Activated CD4-positive, alpha-beta T cell treated with anti-CD3 and anti-CD28 coated beads, Interleukin-2, amount 50 U/mL, for 4 hours (primary cell): ENCODE measurements at places on chromosomes 7 and 10.

DNA sequence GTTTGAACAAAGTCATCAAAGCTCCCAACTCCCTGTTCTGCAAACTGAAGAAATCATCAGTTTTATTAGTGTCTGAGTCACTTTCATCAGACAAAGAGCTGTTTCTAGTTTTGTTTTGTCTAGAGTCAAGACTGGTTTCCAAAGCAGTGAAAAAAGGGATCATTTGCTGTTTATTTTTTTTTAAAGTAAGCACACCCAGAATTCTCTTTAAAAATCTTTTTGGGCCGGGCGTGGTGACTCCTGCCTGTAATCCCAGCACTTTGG is 972.0 kb upstream of the CELF2 start:
- DNase-seq = no peak

DNA sequence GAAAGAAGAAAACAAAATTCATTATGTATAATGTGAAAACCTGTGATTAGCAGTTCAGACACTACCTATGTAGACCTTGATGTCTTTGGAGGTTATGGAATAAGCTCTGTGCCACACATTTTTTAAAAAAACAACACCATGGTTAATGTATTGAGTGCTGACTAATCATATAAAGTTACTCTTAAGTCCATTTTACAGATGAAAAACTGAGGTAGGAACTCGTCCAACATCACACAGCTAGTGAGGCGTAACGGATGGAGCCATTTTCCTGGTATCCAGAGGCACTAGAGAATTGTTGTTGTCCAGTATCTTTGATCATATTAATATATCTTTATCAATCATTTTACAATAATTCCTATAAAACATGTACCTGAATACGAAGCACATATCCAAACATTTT is 67.5 kb downstream of the MINDY3 start:
- no peak for DNase-seq

- no peak for DNase-seq
Measured at GRCh38 chr10:94083662-94084265, 90.0 kb downstream of the PLCE1 start.

DNA sequence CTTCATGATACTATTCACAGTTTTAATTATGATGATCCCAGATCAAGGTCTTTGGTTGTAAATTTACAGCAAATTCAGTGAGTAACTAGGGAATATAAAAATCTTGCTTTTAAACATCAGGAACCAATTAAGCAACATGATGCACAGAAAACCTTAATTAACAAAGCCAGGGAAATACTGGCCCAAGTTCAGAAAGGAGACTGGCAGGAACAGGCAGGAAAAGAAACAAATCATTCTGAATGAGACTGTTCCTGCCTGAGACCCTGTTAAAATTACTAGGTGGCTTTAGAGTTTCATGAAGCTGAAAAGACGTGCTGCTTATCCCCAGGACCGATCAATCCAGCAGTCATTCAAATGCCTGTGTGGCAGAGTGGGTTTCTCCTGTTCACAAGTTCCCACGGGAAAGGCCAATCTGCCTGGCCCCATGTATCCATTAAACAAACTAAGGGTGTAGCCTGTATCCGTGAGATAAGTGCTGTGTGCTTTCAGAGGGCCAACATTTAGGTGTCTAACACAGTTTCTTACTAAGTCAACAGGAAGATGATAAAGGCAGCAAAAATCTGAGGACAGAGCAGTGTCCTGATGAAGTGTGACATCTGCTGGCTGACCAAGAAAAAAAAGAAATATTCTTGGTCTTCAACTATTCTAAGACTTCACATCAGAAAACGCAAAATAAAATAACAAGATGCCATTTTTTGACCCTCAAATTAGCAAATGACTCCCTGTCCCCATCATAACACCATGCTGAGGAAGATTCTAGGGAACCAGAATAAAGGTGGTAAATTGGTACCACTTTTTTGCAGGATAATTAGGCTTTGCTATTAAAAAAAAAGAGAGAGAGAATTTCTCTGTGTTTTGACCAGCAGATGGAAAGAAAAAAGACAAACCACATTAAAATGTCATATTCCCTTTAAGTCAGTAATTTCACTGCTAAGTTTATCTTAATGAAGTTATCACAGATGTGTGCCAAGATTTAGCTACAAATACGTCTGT is 34.2 kb downstream of the PUS7 start:
- DNase-seq = no peak

- no peak for DNase-seq
Measured at GRCh38 chr10:86254526-86255174, 111.9 kb downstream of the GRID1 start.

- DNase-seq = no peak
Measured at GRCh38 chr10:61961278-61961677, 59.8 kb downstream of the ARID5B start.

- no peak for DNase-seq
Measured at GRCh38 chr10:114151486-114151885, 22.5 kb downstream of the CCDC186 start.

- DNase-seq = no peak
Measured at GRCh38 chr10:92880233-92880861, 32.0 kb downstream of the EXOC6 start.

DNA sequence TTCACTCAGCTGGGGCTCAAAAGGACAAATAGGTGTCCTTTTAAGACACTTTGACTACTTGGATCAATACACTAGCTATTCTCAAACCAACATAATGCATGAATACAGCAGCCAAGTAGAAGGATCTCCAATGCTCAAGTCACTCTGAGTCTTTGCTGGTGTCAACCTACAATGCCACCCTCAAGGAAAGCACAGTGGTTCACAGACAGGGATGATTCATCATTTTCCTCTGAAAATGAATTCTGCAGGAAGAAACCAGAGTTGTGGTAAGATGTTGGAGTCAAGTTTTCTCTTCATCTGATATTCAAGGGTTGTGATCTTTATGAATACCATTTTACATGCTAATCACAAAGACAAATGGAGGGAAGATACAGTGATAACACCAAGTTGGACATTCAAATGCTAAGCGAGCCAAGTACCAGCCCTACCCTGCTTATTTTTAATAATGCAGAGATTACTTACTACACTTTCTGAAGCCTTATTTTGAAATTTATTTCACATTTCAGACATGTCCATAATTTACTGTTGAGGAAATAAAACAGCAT is 143.1 kb upstream of the FGFR2 start:
- DNase-seq = no peak

- DNase-seq = no peak
Measured at GRCh38 chr10:99733366-99733765, 1.3 kb downstream of the CUTC start.

DNA sequence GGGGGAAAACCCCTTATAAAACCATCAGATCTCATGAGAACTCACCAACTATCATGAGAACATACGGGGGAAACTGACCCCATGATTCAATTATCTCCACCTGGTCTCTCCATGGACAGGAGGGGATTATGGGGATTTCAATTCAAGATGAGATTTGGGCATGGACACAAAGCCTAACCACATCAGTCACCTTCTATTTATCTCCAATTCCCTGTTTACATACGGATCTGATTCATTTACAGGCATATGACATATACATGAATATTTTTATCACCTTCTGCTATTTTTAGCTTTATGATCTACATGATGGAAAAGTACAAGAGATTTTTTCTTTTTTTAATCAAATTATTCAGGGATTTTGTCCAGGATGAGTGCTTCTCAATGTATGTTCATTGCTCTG is 944.5 kb downstream of the REEP3 start:
- no peak for DNase-seq

- no peak for DNase-seq
Measured at GRCh38 chr10:33055625-33056024, 97.6 kb upstream of the ITGB1 start.

- no peak for DNase-seq
Measured at GRCh38 chr10:132701846-132702190, 84.1 kb downstream of the NKX6-2 start.

- DNase-seq = no peak
Measured at GRCh38 chr10:27819781-27820531, 74.3 kb upstream of the MKX start.

- DNase-seq = no peak
Measured at GRCh38 chr7:137975221-137975620, 26.7 kb downstream of the CREB3L2 start.

DNA sequence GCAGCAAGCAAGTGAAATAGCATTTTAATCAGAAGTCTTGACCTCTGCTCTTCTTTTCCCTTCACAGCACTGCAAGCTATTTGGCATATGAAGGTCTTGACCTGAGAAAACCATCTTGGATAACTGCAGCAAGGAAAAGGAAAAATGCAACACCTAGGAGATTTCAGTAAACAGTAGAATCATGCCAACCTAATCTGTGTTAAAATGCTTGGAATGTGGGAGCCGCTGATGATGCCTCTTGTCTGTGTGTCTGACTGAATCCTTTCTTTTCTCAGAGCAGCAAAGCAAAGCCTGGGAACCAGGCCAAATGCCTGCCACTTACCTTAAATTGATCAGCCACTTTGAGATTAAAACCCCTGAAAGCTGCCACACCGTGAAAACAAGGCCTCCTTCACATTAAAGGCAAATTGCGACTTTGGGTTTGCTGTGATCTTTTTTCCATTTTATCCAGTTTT is 80.4 kb upstream of the CDK6 start:
- DNase-seq = no peak

DNA sequence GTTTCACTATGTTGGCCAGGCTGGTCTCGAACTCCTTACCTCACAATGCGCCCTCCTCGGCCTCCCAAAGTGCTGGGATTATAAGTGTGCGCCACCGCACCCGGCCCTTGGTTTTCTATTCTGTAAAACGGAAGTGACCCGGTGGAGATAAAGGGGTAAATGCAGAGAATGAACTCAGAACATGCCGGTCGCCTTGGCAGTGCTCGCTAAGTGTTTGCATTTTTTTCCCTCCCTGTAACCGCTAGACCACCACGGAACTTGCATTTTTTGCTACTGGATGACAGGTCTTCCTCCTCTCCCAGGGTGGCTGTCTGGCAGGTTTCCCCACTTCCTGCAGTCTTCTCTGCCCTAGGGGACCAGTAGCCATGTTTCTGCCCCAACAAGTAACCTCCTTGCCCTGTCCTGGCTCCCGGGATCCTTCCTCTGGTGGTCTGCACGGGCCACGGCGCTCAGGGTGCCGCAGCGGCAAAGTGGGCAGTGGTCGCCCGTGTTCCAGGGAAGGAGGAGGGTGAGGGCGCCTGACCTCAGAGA is 18.8 kb upstream of the GNA12 start:
- no peak for DNase-seq

DNA sequence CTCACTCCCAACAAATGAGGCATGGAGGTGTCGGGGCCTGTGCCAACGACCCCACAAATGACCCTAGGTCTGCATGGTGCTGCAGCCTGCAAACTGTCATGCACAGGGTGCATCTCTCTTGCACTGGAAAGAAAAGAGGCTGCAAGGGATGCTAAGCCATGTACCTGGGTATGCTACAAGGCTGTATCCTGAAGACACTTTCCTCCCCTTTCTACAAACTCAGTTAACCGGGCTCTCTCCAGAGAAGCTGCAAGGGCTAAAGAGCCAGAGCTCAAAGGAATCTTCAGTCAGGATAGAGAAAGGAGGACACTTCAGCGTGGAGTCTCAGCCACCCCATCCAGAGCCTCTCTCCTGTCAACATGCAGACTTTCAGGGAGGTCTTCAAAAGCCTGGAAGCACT is 449.0 kb downstream of the GRID1 start:
- DNase-seq = no peak

DNA sequence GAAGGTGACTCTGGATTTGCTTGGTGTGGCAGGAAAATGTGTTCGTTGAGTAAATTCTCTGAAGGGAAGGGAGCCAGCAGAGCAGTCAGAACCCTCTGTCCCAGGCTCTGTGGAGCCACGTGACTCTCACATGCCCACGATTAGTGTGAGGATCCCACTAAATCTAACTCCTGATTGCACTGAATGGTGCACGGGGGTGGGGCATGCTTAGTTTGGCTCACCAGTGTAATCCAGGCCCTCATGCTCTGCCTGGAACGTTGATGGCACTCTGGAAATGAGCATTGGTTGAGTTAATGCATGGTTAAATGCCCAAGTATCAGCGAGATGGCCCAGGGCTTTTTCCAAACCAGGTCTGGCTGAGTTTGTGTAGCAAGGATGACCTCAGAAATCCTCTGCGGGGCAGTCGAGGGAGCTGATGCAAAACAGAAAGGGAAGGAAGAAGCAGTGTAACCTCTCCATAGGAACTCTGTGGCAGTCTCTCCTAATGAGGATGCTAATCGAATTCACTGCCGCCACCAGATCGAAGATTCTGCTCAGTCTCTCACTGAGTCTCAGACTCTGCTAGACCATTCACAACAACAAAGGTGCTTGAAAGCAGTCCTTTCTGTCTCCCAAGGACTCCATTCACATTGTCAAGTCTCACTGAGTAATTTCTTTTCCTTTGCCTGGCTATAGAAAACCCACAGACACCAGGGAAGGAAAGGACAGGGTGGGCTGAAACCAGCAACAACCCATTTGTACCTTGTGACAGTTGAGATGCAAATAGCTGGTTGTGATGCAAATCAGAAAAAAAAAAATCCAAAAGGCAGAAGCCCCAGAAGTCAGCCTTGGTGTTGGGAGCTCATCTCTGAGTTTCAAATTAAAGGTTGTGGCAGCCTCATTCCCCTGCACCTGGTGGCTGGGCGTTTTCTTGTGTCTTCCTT is 98.1 kb downstream of the C10orf105 start:
- DNase-seq = no peak

DNA sequence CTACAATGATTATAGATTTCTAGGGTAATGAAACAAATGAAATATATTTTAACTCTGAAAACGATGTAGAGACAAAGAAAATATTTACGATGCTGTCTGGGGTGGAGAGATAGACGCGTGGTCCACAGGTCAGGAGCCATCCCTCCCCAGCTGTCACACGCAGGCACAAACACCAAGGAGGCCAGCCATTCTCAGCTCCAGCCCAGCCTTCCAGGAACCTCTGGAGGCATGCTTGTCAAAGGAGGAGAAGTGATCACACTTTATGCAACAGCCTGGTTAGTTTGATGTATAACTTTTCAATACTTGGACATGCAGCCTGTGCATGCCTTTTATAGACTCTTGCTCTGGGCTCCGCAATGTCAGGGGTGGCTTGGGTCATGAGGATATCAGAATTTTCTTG is 391.5 kb upstream of the MGMT start:
- DNase-seq = no peak

GRCh38 chr10:46547541-46548497 is 8.6 kb downstream of the GPRIN2 start:
- no peak for DNase-seq

- DNase-seq = no peak
Measured at GRCh38 chr7:42831718-42832522, 80.0 kb downstream of the C7orf25 start.
